ENCODE measurements at places on chromosomes 7 and 10.

GRCh38 chr10:58967551-58968388, 208.7 kb upstream of the PHYHIPL start:
- no peak for DNase-seq

DNA sequence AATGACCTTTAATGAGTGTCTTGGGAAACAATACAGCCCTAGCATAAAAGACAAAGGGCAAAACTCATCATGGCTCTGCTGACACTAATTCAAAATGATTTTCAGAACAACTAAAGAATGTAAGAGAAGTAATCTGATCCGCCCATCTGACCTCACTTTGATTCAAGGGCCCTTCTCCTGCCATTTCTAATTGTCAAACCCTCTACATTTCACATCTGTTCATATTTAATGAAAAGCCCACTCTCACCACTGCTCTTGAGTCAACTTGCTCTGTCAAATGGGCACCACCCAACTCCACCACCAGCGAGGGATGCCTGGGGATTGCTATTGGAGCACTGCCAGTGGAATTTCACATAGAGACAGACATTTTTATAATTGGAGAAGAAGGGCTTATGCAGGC, 639.2 kb downstream of the KCNMA1 start:
- DNase-seq, result no peak

- no peak for DNase-seq
Observed at GRCh38 chr10:22344781-22345300, 455 bp upstream of the SPAG6 start.

GRCh38 chr10:110368556-110368955, 63.8 kb upstream of the SMNDC1 start:
- DNase-seq, result no peak

DNA sequence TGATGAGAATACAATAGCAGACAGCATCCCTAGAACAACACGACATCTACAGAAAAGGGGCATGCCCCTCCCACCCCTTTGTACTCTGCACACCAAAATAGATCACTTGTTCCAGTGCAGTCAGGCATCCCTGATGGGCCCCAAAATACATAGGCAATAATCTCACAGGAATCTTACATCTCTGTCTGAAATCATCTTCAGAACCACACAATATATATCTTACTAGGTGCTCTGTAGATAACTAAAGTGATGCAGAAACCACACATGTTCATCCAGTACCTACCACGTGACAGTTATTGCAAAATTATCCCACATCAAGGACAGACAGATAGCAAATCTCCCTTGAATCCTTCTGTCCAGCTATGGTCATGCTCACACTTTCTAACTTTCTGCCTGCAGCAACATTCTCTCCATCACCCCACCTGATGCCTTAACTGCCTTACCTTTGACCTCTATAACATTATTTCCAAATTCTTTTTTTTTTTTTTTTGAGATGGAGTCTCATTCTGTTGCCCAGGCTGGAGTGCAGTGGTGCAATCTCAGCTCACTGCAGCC, 30.7 kb downstream of the ST8SIA6 start:
- no peak for DNase-seq

DNA sequence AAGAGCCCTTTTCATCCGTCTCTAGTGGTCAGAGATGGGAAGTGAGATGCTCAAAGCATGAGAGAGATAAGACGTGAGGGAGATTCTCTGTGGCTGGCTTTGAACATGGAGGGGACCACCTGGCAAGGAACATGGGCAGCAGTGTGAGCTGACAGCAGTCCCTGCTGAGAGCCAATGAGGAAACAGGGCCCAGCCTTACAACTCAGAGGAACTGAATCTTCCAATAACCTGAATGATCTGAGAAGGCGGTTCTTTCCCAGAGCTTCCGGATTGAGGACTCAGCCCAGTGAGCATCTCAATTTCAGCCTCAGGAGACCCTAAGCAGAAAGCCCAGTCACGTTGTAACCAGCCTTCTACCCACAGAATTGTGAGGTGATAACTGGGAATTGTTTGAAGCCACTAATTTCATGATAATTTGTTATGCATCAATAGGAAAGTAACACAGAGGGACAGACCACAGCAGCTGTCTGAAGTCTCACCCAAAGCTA, 33.9 kb upstream of the IKZF1 start:
- no peak for DNase-seq

GRCh38 chr10:96632974-96633710, 46.3 kb upstream of the TM9SF3 start:
- DNase-seq, result no peak

DNA sequence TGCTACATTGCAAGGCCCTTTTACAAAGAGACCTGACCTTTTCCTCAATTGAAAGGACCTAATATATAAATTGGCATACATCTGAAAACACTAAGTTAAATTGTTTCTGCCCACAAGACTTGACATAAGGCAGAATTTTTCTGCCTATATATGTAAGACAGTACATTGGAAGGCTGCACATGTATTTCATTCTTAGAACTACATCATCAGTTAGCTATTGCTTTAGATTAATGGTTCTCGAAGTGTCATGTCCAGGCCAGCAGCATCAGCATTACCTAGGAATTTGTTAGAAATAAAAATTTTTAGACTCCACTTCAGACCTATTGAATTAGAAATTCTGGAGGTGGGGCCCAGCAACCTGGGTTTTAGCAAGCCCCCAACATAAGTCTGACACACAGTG, 373.9 kb downstream of the LRRTM3 start:
- DNase-seq, result no peak

GRCh38 chr10:63236113-63236935, 103.2 kb downstream of the NRBF2 start:
- DNase-seq, result no peak

DNA sequence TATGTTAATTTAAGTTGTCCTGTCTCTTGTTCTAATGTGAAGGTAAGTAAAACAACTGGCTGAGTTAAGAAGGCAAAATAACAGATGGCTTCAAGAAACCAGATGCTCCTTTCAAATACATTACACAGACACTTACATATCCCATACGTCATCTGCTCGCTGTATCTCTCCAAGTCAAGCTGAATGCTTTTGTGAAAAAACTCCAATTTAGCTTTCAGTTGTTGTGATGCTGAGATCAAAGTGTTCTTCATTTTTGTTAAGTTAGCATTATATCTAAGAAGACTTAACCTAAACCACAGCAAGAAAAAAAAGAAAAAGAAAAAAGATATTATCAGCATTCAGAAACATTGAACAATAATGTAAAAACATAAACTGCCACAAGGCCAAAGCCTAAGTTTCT, 18.5 kb upstream of the ERLIN1 start:
- DNase-seq, result no peak

DNA sequence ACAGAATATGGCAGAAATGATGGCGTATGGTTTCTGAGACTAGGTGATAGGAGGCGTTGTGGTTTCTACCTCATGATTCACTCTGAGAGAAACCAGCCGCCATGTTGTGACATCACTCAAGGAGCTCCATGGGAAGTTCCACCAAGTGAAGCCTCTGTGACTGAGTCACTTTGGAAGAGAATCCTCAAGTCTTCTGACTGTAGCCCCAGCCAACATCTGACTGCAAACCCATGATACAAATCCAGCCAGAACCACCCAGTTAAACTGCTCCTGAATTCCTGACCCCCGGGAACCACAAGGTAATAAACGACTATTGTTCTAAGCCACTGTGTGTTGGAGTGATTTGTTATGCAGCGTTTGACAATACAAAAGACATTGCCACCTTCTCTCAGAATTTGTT, 91.1 kb upstream of the CARD11 start:
- no peak for DNase-seq

GRCh38 chr10:6082496-6083395, 6.1 kb upstream of the RBM17 start:
- DNase-seq, result no peak

- DNase-seq, result no peak
Observed at GRCh38 chr7:47807756-47808155, 140.5 kb downstream of the PKD1L1 start.

DNA sequence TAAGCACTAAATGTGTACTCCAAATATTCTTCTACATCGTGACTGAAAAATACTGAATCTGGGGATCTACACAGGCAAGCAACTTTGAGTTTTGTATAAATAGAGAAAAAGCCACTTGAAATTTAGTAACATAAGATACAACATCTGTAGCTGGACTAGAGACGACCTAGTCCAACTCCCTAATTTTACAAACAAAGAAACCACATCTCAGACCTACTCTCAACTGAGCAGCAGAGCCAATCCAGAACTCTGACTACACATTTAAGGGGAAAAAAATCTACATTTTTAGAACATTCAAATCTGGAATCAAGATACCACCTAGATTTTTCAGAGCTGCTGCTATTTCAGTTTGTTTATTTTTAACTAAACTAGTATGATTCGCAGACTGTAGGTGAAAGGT, 88.9 kb downstream of the CABCOCO1 start:
- no peak for DNase-seq

DNA sequence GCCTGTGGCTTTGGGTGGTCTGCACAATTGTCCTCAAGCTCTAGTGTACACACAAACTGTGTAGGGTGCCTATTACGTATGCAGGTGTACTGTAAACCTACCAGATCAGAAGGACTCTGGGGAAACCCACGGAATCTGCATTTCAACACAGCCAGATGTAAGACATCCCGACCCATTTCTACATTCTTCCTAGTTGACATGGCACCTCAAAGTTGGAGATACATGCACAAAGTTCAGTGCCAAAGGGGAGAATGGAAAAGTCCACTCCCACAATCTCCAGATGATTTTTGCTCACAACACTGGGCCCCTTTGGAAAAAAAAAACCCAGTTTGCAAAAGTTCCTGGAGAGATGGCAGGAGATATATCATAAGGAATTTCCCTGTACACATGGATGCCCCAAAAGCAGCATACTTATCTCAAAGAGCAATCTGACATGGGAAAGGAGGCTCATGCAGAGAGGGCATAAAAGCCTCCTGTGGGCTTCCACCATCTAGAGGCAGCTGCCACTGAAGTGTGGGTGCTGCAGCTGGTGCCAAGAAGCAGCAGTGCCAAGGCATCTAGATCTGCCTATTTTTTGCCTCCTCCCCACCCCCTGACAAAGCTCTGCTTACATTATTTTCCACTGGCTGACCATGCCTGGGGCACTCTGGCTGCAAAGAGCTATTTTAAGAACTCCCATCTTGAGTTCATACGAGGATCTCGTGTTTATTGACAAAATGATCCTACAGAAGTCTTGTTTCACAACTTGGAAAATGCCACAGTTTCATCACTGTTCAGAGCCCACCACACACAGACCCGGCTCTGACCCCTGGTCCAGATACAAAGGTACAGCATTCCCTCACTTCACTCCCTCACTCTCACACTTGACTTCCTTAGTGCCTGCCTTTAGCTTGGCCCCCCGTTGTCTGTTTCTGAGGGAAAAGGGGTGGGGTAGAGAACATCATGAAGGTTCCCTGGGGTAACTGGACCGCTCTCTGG, 12.9 kb downstream of the TECTB start:
- DNase-seq, result no peak

GRCh38 chr10:132961420-132961786, 19.0 kb upstream of the CFAP46 start:
- no peak for DNase-seq

DNA sequence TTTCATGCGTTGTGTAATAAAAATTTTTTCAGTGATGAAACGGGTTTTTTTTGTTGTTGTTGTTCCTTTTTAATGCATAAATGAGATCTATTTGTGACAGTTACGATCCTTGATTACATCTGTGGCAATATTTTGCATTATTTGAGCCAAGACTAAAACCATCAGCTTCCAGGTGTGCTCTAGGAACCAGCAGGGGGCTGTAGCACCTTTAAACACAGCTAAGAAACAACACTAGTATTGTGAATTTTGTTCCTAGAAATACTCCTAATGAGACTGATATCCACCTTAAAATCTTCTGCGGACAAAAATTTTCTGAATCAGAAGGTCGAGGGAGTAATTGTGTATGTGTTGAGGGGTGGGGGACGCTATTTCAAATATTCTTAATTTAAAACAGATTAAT, 52.6 kb downstream of the FGFBP3 start:
- DNase-seq, result no peak

- DNase-seq, result no peak
Observed at GRCh38 chr7:105935250-105935649, 27.8 kb upstream of the CDHR3 start.

DNA sequence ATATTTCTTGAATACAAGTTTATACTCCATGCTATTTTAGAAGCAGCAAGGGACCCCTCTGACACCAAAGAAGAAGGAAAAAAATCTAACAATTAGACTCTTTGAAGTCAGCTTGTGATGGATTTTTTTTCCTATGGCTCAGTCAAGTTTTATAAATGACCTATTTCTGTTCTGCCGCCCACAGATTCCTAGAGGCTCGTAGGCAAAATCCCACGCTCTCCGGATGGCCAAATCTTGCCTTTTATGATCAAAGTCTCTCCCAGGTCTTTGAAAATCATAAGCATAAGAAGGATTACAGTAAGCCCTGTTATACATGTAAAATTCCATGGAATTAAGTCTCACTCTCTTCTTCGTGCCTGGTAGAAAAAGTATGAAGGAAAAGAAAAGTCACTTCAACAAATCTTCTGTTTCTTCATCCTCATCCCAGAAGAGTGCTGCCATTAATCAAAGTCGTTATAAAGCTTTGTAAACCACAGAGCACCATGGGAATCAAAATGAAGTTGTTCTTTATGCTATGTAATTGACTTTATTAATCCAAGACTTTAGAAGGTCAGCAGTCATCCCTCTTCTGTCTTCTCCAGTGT, 33.1 kb downstream of the ASB13 start:
- no peak for DNase-seq

DNA sequence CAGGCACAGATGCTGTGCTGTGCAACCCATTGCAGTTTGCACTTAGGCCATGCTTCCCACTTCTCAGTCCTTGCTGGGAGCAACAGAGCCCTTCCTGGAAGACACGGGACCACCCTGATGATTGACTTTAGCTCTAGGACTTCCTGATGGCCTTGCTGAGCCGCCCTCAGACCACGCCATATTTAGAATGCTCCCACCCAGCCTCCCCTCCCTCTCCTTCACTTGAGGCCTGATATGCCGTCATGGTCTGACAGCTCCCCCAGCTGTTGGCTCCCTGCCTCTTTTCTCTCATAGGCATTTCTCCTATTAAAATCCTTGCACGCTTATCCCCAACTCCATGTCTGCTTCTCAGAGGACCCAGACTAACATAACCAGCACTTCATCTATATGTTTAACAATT, 29.4 kb upstream of the GATAD1 start:
- no peak for DNase-seq

DNA sequence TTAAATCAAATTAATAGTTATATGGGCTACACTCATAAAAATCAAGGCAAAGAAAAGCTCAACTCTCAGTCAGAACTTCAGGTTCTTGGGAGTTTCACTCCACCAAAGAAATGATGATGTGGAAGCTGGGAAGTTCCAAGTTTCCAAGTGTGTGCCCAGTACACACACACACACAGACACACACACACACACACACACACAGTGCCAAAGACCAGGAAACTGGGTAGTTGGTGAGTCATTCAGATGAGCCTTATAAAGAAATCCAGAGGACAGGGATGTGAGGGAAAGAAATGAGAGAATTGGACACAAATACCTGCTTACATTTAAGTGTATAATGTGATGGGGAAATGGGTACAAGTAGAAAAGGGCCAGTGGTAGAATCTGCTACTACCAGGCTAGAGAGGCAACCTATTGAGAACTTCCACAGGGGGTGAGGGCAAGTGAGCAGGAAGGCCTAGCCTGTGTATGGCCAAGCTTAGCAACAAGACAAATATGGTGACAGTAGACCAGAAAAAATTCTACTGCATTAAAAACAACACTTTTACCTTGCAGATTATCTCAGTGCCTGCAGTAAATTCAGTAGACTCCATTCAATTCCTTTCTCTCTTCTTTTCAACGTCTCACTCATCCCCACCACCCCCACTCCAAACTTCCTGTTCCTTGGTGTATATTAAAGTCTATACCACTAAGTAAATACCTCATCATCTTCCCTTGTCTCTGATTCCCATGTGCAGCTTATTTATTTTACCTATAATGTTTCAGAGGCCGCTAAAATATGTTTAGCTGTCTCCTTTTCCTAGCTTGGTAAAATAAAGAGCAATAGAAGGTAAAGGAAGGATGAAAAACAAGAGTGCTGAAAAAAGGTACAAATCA, 95.0 kb downstream of the CABCOCO1 start:
- no peak for DNase-seq

All from stimulated activated CD8-positive, alpha-beta memory T cell treated with anti-CD3 and anti-CD28 coated beads, Interleukin-12 subunit alpha, Interleukin-12 subunit beta, amount 100 ng/mL, for 1 hour (primary cell).